ENCODE measurements at places on chromosomes 3 and 15.
A peak's percentile ranks its signal among the peaks of the same experiment; 100 is the strongest.

- peak; percentile 37 for DNase-seq
These were observed 14.5 kb downstream of the ARF4 start for GRCh38 chr3:57582474-57583168.

DNA sequence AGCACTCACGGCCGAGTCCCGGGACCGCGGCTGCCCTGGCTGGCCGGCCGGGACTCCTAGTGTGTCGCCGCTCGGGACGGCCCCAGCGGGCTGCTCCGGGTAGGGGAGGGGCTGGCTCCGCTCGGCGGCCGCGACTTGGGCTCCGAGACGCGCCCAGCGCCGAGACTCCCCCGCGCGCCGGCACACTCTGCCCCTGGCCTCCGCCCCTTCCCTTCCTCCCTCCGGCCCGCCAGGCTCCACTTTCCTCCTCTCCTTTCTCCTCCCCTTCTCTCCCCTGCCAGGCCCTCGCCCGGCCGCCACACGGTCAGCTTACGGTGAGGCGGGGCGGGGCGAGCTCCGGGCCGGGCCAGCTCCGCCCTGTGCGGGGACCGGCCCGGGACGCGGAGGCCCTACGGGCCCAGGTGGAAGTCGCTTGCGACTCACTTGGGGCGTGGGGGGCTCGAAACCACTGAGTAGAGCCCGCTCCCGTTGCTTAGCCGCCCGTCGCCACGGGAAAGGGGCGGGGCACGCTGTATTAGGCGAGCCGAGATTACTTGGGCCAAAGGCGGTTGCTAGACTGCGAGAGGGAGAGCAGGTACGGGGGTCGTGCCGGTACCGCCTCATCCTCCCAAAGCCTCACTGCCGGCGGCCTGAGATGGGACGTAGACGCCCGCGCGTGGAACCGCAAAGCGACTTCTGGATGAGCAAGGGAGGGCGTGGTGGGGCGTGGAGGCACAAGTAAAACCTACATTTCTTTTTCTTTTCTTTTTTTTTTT is at the start of gene ITGB5:
Gene ITGB5 (minus strand): TSS at position 189 of the 755 bp plus-strand sequence. CDS start 365 bp downstream, outside the sequence.
- peak; percentile 65 for DNase-seq

DNA sequence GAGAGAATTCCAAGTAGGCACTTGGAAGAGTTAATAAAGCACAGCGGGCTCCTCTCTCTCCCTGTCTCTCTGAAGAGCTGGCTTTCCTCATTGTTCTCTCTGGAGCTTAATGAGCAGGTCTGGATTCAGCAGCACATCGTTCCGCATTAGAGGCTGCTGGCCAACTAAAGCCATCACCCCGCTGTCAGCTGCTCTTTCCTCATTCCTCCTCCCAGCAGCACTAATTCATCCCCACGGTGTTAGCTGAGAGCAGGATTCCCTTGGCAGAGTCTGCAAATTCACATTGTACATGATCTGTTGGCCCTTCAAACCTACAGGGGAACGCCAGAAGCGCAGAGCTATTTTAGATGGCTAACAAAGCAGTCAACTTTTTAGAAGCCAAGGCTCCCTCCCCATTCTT is 44.2 kb downstream of the SGO1 start:
- no peak for DNase-seq

- DNase-seq, result no peak
These were observed 32.2 kb downstream of the ATP10A start for GRCh38 chr15:25830844-25831451.

DNA sequence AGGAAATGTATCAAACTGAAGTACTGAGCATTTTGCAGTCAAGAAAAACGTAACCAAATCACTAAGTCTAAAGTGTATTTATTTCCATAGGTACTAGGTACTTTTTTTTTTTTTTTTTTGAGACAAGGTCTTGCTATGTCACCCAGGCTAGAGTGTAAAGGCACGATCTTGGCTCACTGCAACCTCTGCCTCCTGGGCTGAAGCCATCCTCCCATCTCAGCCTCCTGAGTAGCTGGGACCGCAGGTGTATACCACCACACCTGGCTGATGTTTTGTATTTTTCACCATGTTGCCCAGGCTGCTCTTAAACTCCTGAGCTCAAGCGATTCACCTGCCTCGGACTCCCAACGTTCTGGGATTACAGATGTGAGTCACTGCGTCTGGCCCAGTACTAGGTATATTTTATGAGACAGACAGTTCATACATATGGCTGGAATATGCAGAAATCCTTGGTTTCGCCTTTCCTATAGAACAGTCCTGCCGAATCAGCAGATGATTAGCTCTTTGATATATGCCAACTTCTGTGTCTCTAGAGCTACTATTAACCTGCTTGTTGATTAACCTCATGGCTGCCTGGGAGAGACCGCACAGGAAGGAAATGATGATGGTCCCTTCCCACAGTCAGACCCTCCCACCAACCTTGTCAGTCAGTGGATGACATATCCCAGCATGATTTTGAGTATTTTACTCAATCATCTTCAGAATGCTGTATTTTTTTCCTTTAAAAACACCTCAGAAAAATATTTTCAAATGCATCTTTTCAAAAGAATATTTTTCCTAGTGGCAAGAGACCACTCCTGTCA is 32.3 kb downstream of the TMOD3 start:
- no peak for DNase-seq

GRCh38 chr3:74402821-74403220 is 211.6 kb downstream of the CNTN3 start:
- no peak for DNase-seq

DNA sequence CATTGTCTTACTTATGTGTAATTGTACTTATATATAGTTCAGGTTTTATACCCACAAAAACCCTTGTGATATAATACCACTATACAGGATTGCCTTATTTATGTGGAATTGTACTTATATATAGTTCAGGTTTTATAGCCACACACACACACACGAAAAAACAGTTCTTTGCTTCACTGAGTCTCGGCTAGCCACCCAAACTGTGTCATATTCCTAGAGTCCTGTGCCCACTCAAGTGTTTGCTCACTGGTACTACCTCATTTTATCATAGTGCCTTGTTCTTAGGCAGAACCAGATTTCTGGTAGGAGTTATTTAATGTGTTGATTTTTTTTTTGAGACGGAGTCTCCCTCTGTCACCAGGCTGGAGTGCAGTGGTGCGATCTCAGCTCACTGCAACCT is 12.5 kb downstream of the RASA2 start:
- no peak for DNase-seq

- DNase-seq, result no peak
These were observed 280.8 kb upstream of the BCHE start for GRCh38 chr3:166118049-166118448.

- no peak for DNase-seq
These were observed 14.5 kb downstream of the H1-8 start for GRCh38 chr3:129557548-129557894.

DNA sequence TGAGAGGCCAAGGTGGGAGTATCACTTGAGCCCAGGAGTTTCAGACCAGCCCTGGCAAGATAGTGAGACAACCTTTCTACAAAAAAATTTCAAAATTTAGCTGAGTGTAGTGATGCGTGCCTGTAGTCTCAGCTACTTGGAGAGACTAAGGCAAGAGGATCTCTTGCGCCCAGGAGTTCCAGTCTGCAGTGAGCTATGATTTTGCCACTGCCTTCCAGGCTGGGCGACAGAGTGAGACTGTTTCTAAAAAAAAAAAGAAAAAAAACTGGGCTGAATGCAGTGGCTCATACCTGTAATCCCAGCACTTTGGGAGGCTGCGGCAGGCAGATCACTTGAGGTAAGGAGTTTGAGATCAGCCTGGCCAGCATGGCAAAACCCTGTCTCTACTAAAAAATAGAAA is 14.0 kb upstream of the PIK3CB start:
- no peak for DNase-seq

DNA sequence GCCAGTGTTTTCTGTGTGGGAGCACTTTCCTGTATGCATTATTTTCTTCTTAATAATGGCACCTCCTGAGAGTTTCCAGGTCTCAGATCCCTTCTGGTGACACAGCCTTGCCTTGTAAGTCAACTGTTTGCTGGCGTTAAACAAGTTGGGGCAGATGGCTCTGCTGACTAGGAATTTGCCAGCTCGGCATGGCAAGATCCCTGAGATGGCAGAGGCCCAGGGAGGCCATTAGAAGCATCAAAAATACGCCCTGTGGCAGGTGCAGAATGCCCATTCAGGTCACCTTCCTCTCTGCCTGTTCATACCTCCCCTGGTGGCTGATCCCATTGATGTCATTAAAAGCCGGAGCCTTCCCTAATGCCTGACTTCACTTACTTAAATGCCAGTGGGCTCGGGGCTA is 320.9 kb upstream of the CTDSPL start:
- no peak for DNase-seq

All from GM12865 (cell line).